ELF-1 (cell line): ENCODE measurements at places on chromosomes 6 and 20.

DNA sequence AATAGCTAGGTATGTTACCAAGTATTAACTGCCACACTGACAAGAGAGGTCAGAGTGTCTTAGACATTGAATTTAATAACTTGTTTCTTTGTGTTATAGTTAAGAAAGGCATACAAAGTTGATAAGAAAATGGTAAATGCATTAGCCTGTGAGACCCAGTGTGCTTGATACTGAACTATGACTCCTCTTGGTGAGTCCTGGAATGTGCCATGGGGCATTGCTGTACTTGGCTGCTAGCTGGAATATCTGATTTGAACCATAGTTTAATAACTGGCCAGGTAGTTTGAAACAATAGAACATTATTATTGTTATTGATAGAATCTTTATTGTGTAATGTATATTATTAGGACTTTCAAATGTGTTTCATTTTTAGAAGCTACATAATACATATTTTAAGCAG is 70.0 kb downstream of the ZFAND3 start:
- DNase-seq = no peak

GRCh38 chr20:51767867-51768758 is at the start of gene ATP9A:
Gene ATP9A, minus strand, starts transcription at chr20:51768390. Its CDS starts 21 bp downstream, at chr20:51768369.
- DNase-seq = peak; percentile 21

GRCh38 chr20:49279677-49280462 is 2.0 kb upstream of the ZNFX1 start:
- DNase-seq = peak; percentile 39

- DNase-seq = no peak
Observed at GRCh38 chr20:272718-273117, 15.2 kb downstream of the DEFB132 start.

GRCh38 chr6:151620179-151620578 is 126.4 kb downstream of the CCDC170 start:
- DNase-seq = no peak

DNA sequence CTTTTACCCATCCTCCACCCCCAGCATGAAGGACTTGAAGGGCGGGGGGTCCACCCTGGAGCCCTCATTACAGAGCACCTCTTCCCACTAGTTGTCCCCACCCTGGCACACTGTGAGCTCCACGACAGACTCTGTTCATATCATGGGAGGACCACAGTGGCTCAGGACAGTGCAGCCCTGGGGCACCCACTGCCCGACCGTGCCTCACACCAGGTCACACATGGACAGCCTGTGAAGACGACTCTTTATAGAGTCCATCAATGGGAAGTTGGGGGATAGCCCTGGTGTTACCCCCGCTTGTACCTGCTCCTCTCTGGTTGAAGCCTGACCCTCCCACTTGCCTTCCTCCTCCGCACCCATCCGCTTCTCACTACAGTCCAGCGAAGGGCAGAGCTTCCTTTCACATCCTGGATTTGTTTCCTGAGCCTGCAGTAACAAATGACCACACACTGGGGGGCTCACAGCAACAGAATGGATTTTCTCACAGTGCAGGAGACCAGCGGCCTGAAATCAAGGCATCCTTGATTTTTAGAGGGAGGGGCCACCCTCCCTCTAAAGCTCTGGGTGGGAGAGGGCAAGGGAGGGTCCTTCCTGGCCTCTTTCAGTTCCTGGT is 15.5 kb downstream of the ZNF831 start:
- no peak for DNase-seq

DNA sequence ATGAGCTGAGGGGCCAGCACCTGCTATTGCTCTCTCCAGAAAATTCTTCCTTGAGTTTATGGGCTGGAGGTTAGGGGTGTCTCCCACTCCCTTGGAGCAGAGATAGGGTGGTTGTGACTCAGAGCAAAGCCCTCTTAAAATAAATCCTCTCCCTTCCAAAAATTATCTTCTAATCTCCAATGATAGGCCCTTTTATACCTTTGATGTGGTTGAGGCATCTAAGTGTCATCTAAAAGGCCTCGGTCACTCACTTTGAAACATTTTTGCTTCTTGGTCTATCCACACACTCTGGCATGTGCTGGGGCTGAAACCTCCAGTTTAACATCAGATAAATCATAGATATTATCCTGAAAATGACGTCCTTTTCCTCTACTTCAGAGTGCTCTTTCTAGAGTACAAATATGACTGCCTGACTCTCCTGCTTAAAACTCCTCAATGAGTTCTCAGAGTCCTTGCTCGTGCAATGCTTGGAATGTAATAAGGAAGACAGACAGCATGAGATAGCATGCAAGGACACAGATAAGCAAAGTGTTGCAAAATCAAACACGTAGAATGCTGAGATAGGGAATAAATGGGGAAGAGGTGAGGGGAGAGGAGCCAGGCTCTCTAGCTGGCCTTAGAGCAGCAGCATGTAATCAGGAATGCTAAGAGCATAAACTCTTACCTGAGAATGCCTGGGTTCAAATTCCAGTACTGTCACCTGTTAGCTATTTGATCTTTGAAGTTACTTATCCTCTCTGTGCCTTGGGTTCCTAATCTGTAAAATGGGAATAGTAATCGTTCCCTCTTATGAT is 374.1 kb upstream of the CITED2 start:
- peak; percentile 31 for DNase-seq

DNA sequence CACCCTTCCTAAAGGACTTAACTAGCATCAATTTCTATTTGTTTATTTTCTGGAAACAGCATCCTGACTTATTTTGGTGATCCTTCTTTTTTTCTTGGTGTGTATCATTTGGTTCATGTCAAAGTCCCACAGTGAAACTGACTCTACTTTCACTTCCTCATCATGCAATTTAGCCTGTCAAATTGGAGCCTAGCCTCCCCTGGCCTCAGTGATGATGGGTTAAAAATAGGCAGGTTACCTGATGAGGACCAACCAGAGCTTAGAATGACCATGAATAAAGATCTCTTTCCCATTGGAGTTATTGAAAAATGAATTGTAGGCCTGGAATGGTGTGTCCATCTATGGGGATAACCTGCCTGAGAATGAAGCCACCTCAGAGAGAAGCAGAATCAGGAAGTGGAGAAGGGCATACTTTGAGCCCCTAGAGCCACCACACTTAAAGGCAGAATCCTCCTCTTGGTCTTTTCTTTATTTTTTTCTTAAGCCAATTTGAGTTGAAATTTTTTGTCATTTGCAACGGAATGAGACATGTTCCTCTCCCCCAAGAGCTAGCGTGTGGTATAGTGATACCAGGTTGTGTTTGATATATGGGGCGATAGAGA is 105.6 kb downstream of the BTBD3 start:
- no peak for DNase-seq

- DNase-seq = no peak
Observed at GRCh38 chr6:125722886-125723285, 26.5 kb upstream of the HEY2 start.

DNA sequence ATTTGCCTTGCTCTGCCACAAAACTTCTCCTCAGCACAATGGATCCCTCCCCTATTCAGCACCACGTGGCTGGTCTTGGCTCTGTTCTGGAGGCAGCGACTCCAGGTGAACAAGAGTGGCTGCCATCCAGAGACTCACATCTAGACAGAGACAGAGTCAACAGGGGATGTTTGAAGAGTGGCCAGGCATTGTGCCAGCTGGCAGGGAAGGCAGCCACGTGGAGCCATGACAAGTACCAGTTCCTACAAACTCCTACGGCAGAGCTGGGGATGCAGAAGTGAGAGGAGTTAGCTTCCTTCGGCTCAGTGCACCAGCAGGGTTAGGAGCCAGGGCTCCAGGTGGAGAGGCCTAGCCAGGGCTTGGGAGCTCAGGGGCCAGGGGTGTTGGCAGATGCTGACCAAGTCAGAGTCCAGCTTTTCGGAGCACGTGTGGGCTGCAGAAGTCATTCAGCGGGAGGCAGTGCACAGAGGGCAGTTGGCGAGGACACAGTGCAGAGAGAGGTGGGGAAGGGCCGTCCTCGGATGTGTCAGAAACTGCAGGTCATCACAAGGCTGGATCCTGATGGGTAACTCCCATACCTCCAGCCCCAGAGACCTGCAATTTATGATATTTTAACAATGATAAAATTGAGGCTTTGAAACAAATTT is 171.7 kb upstream of the PDE10A start:
- no peak for DNase-seq

GRCh38 chr6:142416179-142416578 is 114.4 kb downstream of the ADGRG6 start:
- peak; percentile 12 for DNase-seq

GRCh38 chr6:132959639-132960326 is 145.4 kb downstream of the RPS12 start:
- no peak for DNase-seq

GRCh38 chr6:117191009-117191408 is 74.3 kb upstream of the VGLL2 start:
- no peak for DNase-seq

- no peak for DNase-seq
Observed at GRCh38 chr6:48986845-48987244, 476.2 kb downstream of the MMUT start.

DNA sequence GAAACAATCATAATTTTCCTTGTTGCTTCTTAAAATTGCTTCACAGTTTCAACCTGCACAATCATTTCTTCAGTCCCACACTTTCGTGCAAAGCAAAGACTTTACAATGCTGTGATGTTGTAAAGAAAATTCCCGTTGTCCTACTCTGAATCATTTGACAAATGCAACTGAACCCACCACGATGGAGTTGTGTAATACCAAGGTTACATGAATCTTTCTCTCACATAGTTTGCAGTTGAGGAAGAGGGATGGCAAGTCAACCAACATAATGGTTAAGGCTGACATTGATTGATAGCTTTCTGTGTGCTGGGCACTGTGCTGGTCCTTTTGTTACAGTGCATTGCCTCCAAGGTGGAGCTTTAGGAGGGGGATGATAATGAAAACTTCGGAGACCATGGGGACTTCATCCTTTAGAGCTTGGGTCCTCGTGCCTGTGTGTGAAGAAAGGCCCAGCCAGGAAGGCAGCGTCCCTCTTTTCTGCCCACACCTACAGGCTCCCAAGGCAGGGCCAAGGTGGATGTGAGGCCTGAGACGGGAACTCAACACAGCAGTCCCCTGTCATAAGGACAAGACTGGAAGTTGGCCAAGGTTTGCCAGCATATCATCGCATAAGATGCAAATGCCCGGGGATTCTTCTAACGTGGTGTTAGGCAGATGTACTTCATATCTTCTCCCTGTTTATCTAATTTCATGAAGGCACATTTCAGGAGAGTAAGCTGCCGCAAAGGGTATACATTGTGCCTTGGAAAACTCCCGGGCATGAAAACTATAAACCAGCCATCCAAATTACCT is 96.9 kb downstream of the LY86 start:
- DNase-seq = peak; percentile 54

DNA sequence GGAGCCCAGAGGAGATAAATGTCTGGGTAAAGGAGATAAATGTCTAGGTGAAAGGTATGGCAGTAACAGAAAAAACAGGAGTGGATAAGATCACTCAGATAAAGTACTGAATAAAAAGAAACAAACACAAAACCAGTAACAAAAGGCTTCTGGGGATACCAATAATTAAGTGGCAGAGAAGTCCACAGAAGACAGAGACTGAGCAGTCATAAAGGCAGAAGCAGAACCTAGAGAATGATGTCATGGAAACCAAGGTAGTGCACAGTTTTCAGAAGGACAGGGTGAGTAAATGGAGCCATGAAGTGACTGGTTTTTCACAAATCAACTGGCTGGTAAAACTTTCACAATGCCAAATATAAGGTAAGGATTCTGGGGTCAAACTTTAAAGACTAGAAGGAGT is 80.9 kb upstream of the PLN start:
- DNase-seq = no peak

GRCh38 chr20:17972121-17972520 is 3.3 kb downstream of the MGME1 start:
- no peak for DNase-seq

- DNase-seq = no peak
Observed at GRCh38 chr6:25297039-25297441, 17.9 kb downstream of the CARMIL1 start.

DNA sequence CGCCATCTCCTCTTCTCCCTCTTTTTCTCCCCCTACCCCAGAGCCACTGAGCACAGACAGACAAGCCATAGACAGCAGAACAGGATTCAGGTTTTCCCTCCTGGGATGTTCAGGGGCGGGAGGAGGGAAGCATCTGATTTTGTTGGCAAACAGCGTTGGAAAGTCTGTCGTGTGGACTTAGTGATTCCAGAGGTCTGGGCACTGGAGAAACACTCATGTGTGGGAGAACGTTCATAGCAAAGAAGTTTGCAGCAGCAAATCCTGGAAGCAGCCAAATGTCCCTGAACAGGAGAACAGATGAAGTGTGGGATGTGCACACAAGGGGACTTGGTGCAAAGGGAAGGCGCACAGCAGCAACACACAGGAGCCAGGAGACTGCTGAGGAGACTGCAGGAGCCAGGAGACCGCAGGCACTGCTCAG is 264.1 kb upstream of the CDYL start:
- DNase-seq = no peak

- DNase-seq = peak; percentile 58
Observed at GRCh38 chr6:167547751-167548150, 222.9 kb downstream of the TTLL2 start.

- DNase-seq = no peak
Observed at GRCh38 chr6:129754750-129755149, 44.8 kb upstream of the ARHGAP18 start.

DNA sequence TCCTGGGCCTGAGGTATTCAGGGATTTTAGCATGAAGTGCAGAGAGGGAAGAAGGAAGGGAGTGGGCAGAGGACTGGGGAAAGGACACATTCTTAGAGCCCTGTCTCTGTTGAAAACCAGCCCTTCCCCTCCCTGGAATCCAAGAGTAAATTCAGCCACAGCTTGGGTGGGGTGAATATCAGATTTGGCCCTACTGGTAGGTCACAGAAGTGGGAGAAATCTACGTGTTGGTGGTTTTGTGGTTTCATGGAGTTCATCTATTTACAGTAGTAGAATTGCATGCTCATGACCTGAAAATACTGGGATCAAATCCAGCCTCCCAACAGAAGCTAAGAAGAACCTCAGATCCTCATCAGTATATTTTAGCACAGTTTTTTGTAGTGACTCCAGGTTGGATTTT is 404.4 kb downstream of the BMP2 start:
- no peak for DNase-seq

GRCh38 chr6:159565181-159565710 is 127.8 kb downstream of the SOD2 start:
- no peak for DNase-seq

DNA sequence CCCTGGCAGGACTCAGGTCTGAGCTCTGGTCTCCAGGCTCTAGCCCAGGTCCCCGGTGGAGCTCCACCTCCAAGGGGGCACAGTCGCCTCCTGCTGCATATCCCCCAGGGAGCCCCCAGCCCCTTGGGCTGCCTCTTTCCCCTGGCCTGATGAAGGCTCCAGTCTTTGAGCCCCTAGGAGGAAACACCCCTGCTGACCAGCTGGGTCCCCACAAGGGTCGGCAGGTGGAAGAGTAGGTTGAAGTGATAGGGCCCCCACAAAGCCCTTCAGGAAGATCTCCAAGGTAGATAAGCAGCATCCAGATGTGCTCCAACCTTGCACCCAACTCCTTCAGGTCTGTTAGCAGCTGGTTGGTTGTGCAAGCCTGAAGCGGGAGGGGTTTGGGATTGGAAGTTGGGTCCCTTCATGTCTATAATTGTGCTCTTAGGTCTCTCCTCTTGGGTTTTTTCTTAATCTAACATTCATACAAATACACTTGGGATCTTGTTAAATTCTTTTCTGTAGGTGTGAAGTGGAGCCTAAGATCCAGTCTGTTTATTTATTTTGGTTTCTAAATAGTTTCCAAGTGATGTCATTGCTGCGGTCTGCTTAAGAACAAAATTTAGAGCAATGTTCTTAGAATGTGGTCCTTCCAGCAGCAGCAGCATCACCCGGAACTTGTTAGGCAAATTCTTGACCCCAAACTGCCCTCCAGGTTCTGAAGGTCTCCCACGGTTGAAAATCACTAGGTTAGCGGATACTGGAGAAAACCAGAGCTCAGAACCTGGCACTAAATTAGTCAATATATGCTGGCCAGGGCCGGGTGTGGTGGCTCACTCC is 5.1 kb downstream of the UBE2C start:
- DNase-seq = peak; percentile 64

- DNase-seq = no peak
Observed at GRCh38 chr20:21323640-21324039, 20.5 kb downstream of the XRN2 start.
